ENCODE measurements at places on chromosomes 5 and 9.

DNA sequence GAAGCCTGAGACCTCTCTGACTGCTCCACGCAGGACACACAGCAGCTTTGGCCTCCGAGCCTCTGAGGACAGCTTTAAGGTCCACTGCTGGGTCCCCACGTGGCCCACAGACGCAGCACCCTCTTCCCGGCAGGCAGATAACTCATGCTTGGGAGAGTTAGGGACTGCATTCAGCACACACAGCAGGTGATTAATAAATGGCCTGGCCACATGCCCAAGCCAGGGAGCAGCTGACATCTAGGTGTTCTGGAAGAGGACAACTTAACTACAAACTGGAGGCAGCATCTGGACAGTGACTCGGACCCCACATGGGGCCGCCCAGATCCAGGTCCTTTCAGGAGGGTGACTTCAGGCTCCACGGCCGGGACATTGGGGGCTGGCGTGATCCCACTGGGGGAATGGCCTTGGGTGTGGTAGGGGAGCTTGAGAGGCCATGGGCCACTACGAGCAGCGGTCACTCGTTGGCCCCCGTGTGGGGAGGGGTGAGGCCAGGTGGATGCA lies 11.3 kb downstream of the NINJ1 start:
- DNase-seq, result no peak

- DNase-seq, result no peak
Measured at GRCh38 chr9:132487351-132487791, 77.4 kb downstream of the CFAP77 start.

DNA sequence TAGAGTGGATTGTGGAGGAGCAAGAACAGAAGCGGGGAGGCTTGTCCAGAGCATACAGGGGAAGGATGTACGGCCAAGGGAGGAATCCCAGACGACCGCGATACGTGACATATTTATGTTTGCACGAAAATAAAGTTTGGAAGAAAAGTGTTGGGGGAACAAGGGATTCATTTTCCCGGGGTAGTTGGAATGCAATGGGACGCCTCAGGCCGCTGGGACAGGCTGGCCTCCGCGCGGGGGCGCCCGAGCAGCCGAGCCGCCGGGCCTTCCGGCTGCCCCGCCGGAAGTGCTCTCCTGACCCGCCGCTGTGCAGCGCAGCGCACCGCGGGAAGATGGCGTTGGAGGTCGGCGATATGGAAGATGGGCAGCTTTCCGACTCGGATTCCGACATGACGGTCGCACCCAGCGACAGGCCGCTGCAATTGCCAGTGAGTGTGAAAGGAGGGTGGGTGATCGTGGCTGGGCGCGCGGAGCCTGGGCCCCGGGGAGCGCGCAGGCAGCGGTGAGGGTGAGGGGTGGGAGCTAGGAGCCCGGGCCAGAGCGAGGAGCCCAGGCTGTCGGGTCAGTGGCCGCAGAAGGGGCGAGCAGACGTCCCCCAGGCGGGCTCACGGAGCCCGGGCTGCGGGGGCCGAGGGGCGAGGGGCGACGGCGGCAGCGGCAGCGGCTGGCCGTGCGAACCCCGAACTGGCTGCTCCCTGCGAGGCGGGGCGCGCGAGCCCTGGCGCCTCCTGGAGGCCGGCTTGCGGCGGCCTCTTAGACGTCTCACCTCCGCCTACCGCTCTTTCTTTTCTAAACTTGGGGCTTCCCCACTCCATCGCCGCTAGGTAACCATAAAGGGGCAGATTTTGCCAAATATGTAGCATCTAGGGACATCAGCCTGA lies at the start of gene PHAX:
Gene PHAX, plus strand, starts transcription at position 317 of the 881 bp plus-strand sequence. Its CDS starts 16 bp downstream, at position 333.
- no peak for DNase-seq

DNA sequence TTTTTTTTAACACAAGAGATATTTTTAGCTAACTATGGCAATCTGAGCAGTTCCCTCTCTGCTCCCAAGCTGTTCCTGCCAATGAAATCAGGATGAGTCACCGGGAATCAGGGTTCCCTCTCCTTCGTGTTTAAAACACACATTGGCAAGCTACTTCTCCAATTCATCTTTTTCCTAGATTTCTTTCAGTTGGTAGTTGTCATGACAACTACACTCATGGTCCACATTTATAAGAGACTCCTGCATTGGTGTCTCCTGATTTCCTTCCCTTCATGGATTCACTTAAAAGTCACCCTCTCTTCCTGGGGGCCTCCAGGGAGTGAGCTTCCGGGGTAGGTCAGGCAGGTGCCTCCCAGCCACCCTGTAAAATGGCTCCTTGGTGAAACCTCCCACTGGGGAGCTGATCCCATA lies 72.3 kb upstream of the NIPAL4 start:
- DNase-seq, result no peak

GRCh38 chr5:113255579-113256386 lies 179.0 kb downstream of the TSSK1B start:
- no peak for DNase-seq

DNA sequence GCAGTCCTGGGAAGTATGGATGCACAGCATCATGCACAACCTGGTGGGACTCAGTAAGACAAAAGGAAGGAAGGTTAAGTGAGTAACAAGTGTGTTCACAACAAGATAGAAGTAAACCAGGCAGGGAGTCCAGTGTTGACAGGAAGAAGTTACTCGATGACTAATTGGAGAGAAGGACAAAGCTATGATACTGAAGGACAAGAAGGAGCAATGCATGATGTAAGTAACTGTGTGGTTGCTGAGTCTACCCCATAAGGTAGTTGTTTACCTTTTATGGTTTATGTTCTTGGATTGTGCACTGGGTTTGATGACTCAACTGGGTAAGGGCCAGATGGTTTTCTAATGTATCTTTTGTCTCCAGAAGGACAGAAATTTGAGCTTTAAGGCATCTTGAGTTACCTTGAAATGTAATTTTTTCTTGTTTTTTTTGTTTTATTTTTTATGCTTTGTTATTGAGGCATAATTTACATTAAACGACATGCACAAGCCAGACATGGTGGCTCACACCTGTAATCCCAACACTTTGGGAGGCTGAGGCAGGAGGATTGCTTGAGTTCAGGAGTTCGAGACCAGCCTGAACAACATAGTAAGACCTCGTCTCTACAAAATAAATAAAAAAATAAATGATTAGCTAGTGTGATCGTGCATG lies 89.2 kb upstream of the CAST start:
- DNase-seq, result no peak

GRCh38 chr5:174094857-174095606 lies 49.5 kb downstream of the NSG2 start:
- DNase-seq, result no peak

GRCh38 chr9:3047912-3048311 lies 204.0 kb upstream of the PUM3 start:
- DNase-seq, result no peak

GRCh38 chr5:95417971-95418370 lies 26.8 kb downstream of the FAM81B start:
- DNase-seq, result no peak

GRCh38 chr5:151196556-151197290 lies 27.2 kb downstream of the CCDC69 start:
- no peak for DNase-seq

DNA sequence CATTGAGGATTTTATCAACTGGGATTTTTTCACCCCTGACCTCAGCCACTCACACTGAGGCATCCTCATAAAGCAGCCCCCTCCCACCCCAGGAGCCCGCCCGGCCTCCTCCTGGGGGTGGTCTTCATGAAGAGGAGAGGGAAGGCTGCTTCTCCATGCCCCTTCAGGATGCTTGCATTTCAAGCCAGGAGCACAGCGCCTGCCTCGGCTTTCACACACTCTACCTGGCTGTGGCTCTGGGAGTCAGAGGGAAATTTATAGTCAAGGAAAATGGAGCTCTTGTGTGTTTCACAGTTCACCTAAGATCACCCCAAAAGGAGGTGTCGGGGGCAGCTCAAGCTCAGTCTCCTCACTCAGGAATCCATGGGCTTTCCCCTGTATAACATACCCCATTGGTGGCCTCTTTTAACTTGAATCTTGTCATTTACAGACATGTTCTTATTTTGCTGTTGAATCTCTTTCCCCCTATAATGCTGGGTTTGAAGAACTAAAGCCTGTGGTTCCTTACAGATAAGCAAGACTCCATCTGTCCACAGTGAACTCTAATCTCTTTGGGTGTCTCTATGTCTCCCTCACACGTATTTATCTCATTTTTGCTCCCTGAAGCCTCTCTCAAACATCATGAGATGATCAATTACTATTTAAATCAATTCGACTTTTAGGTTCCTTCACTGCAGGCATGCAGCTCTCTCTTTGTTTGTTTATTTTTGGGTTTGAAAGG lies 22.6 kb upstream of the IQGAP2 start:
- no peak for DNase-seq

DNA sequence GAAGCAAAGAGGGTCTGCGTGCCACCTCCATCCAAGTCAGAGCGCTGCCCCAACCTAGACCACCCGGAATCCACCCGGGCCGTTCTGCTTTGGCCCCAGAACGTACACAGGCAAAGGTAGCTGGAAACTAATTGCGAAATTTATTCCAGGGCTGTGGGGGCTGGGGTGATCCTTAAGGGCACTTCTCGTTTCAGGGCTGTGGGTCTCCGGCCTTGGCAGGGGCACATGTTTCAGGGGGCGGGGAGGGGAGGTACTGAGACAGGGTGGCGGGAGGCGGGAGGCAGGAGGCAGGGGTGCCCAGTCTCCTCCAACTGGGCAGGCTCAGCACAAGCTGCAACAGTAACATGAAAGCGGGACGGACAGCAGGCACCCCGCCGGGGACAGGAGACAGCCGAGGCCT lies 26.1 kb downstream of the NR5A1 start:
- no peak for DNase-seq

GRCh38 chr9:128771094-128771721 lies 519 bp downstream of the ZER1 start:
- DNase-seq, result no peak

GRCh38 chr5:124583469-124584350 lies 162.7 kb downstream of the ZNF608 start:
- DNase-seq, result no peak

- no peak for DNase-seq
Measured at GRCh38 chr9:129102791-129103594, 7.6 kb downstream of the CRAT start.

- no peak for DNase-seq
Measured at GRCh38 chr5:150489360-150490295, 18.3 kb upstream of the NDST1 start.

- DNase-seq, result no peak
Measured at GRCh38 chr9:82882138-82882537, 180.8 kb downstream of the RASEF start.

DNA sequence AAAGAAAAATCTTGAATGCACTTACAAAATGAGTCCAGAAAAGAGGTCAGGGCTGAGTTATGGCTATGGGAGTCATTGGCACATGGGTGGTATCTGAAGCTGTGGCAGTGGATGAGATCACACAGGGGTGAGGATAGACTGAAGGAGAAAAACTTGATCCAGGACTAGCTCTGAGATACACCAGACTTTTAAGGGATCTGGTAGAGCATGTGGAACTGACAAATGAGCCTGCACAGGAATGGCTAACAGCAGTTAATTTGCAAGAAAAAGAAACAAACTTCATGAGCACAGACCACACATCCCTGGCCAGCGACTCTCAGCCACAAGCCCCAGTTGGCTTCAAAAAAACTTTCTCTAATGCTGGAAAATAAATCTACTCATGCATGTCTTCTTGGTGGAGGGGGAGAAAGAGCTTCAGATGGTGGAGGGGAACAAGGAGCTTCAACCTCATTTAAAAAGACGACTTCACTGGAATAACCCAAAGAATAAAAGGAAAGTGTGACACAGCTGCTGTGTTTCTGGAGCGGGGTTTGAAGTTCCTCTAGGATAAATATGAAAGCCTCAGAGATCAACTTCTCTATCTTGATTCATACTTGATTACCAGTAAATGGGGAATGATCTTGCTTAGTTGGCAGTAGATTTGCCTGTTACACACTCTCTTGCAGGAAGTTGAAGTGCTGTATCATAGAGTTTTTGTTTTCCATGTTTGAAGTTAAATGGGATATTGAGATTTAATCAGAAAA lies 33.6 kb downstream of the TNFAIP8 start:
- DNase-seq, result no peak
